ENCODE measurements at places on chromosomes 4 and X. TPM values are rescaled to one million over a fixed set of nuclear protein-coding genes. Genes with fewer than 3 reads are reported as not detected.

The DDX53 gene
- not detected for total RNA-seq

The HERC5 gene
- 1.8 TPM for total RNA-seq

The BEX4 gene
- total RNA-seq = 16.8 TPM

The TTC29 gene
- not detected for total RNA-seq

The PCDH7 gene
- 61.1 TPM for total RNA-seq

The HHIP gene
- 11.1 TPM for total RNA-seq

The SOWAHB gene
- 0.03 TPM for total RNA-seq

The PAK3 gene
- total RNA-seq = 4.6 TPM

The SLC6A14 gene
- total RNA-seq = not detected

The SLC7A11 gene
- 42.4 TPM for total RNA-seq

The CXCL11 gene
- not detected for total RNA-seq

The HELT gene
- not detected for total RNA-seq

The SPARCL1 gene
- 0.17 TPM for total RNA-seq

The P2RY10 gene
- not detected for total RNA-seq

The FGFBP2 gene
- not detected for total RNA-seq

The RPA4 gene
- 1.2 TPM for total RNA-seq

The ZNF280C gene
- 2.6 TPM for total RNA-seq

The RTL3 gene
- 0.07 TPM for total RNA-seq

The EDA gene
- 0.30 TPM for total RNA-seq

The PIN4 gene
- 6.0 TPM for total RNA-seq

The ATP7A gene
- 17.8 TPM for total RNA-seq

The SMIM43 gene
- total RNA-seq = 0.76 TPM

The ATP2B3 gene
- 0.20 TPM for total RNA-seq

Measured in smooth muscle cell of the pulmonary artery (primary cell).